Left colon (tissue), 2 donors: ENCODE measurements at places on chromosomes 2 and 18. TPM values are rescaled to one million over a fixed set of nuclear protein-coding genes. Genes with fewer than 3 reads are reported as not detected.

TEX44 gene
- total RNA-seq = not detected

SERPINB4 gene
- not detected for total RNA-seq

AQP12B gene
- total RNA-seq = 0.85 TPM

DNA sequence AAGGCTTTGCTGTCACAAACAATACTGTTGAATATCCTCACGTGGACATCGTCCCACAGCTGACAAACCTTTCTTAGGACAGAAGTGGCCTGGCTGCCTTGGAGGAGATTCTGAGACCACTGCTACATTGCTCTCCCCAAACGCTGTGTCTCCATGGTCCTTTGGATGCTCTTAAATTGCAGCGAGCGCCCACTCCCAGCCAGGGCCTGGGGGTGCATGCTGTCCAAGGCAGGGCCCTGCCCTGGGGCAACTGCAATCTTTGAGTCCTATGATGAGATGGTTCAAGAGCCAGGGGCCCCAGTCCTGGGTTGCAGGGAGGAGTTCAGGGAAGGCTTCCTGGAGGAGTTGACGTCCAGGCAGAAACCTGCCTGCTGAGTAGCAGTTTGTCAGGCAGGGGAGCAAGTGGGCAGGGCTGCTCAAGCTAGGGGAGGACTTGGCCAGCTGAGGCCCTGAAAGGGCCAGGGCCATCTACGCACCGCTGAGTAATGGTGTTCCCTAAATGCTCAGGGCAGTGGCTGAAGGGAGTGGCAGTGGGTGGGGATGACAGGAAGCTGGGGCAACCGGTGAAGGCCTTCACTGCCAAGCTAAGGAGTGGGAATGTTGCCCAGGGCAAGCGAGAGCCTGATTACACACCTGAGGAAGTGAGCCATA is 10.8 kb upstream of the SDC1 start:
- peak; percentile 90 for DNase-seq

ROCK2 gene
- total RNA-seq = 90.9 TPM

MC2R gene
- not detected for total RNA-seq
